ENCODE measurements at places on chromosomes 4 and X.

DNA sequence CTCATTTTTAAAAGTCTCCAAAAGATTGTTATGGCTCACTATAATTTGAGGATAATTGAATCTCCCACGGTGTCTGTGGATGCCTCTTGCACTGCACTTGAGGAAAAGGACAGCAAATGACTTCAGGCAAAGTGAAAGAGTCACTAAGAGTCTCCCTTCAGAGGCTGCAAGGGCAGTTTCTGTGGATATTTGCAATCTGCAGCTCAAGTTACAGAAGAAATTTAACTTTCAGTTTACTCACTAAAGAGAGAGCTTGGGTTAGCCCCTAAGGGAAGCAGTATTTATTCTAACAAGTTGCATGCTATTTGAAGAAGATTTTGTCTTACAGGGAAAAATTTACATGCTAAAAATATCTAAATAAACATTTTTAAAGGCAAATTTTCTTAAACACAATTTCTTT lies 912.0 kb upstream of the TENM3 start:
- DNase-seq = no peak

- DNase-seq = no peak
Measured at GRCh38 chr4:24680746-24681448, 96.5 kb upstream of the DHX15 start.

DNA sequence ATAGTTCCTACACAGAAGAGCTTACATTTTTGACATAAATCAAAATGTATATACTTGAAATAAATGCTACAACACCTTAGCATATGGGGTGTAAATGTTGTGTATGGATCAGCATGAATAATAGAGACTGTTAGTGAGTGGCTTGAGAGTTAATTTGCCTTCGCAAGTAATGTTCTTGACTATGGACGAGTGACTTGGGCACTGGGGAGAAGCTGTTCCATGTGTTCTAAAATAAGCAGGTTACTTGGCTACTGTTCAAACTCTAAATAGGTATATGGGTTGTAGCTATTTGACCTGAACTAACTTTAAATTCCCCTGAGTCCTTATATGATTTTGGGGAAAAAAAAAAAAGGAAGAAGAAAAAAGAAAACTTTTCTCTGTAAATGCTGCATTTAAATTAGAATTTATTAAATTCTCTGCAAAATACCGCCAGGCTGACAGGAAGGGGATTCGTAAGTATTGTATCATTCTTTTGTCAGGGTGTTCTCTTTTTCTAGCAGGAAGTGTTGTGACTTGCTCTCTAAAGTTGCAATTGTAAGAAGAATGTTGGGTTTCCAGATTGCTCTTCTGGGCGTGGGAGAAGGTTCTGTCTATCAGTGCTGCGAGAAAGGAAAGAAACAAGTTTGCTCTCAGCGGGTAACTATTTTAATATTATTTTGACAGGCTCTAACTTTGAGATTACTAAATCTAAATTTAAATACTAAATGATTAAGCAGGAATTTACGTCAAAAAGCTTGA lies 32.2 kb downstream of the PLS3 start:
- no peak for DNase-seq

GRCh38 chr4:175459571-175459970 lies 352.5 kb downstream of the GPM6A start:
- DNase-seq = no peak

DNA sequence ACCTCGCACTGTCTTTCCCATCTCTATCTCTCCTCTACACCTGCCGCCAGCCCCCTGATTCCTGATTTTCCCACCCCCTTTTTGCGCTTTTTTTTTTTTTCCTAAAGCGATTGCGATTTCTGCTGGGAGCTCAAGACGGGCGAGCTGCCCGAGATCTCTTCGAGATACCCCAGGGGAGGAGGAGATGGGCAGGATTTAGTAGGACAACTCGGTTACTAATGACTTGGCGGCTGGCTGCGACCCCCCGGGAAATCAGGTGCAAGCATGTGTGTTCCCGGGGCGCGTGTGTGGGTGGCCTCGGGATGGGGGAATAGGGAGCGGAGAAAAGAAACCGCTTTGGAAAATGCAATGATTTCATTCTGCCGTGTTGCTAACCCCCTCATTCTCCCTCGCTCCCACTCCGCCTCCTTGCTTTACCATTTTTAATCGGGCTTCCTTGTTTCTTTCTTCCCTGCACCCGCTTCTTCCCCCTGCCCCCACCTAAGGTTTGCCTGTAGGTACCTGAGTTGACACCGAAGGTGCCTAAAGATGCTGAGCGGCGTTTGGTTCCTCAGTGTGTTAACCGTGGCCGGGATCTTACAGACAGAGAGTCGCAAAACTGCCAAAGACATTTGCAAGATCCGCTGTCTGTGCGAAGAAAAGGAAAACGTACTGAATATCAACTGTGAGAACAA lies 4.4 kb downstream of the SLITRK2 start:
- no peak for DNase-seq

DNA sequence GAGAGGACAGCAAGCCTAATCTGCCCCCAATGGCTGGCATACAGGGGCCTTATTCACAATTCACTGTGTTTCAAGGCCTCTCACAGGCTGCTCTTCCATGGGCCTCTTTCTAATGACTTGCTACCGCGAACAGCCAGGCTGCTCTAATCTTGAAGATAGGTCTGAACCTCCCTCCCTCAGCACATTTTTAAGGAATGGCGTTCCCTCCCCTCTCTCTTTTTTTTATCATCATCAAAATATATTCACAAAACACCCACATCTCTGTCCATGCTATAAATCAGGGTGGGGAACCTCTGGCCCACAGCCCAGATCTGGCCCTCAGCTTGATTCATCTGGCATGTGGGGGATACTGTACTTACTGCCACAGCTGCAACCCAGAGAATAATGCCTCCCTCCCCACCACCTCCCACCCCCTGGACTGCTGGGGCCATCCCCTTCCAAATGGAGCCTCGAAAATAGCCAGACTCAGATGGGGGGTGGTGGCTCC lies 76.2 kb upstream of the PLAC1 start:
- no peak for DNase-seq

DNA sequence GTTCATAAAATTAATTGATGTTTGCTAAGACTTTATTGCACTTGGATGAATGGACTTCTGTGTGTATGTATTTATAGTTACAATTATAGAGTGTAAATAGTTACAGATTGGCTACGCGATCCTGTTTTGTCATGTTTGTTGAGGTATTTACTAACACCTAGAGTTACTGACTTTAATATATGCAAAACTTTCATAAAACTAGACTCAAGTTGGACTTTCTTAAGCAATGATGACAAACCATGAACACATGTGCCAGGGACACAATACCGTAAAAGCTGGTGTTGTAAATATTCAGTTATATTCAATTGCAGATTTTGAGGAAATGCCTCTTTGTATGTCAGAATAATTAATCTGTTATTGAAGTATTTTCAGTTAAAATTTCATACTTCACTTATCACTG lies 6.1 kb downstream of the GRIA2 start:
- DNase-seq = no peak

DNA sequence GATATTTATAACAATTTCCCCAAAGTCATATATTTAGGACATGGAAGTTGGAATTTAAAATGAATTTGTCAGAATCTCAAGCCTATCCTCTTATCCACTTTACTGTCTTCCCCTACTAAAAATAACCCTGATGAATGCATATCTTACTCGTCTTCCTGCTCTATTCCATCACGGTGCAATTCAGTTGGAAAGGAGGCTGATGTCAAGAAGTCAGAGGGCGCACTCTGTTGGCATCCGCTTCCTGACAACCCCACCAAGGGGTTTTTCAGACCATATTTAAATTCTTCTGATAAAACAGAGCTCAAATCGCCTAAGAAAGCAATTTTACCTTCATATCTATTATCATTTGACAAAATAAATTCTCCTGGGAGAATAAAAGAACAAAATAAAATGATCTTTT lies 233.5 kb downstream of the ARHGAP24 start:
- no peak for DNase-seq

DNA sequence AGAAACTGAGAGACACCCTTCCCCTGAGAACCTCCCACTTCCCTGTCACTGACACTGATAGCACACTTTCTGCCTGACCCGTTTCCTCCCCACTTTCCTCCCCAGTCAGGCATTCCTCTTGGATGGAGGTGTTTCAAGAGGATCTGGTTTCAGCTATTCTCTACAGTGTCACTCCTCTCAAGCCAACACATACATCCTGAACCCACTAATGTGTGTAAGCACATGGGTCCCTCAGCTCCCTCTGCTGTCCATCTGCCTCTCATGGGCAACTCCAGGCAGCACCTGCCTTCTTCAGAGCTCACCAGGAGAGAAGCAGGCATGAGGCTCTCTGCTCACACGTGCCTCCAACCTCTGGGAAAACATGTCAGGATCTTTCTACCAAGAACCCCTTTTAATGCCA lies 207.6 kb downstream of the NAF1 start:
- DNase-seq = no peak

GRCh38 chrX:69151866-69152284 lies 13.4 kb downstream of the PJA1 start:
- DNase-seq = no peak

GRCh38 chr4:84753321-84753972 lies 170.5 kb downstream of the CDS1 start:
- DNase-seq = no peak

DNA sequence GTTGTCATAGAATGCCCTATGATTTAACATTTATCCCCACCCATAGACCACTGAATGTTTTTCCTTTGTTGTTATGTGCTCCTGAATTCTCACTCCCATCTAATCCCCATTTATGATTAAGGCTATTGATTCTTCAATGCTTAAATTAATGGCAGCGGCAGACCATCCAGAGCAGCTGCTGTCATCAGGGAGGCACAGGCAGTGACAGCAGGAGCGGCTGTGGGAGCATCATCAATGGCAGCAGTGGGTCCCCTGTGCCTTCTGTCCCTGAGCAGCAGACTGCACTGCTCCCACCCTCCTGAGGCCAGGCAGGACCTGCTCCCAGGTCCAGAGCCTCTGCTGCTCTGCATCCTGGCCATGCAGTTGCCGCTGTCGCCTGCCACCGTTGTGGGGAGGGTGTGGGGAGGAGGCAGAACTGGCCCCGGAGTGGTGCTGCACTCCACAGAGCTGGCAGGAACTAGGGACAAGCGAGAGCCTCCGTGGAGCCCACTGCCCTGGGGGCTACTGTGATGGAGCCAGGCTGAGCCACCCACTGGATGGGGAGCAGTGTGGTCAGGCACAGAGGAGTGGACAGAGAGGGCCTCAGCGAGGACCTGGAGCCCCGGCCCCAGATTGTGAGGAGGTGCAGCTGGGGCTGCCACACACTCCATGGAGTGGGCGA lies 29.0 kb downstream of the NAA11 start:
- no peak for DNase-seq

All from brain pericyte (primary cell).